ENCODE measurements at places on chromosomes 6 and 20.

- DNase-seq, result no peak
These were observed 38.3 kb downstream of the SNX3 start for GRCh38 chr6:108222504-108222903.

DNA sequence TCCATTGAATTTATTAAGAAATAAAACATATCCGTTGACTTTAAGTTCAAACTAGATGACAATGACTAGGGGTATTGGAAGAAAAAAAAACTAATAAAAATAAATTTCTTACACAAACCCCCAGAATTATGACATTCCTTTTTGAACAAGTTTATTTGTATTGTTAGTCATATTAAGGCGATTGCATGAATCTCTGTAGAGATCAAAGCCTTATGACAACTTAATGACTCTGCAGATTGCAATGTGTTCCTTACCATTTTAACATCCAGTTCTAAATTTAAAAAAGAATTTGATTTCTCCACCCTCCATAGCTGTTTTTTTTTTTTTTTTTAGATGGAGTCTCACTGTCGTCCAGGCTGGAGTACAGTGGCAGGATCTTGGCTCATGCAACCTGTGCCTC lies 189.8 kb upstream of the CEP162 start:
- DNase-seq, result peak; percentile 64

- no peak for DNase-seq
These were observed 708.8 kb downstream of the EYS start for GRCh38 chr6:64998204-64998603.

- DNase-seq, result no peak
These were observed 77.0 kb downstream of the CDH4 start for GRCh38 chr20:61328911-61329558.

- no peak for DNase-seq
These were observed 17.6 kb downstream of the SYTL3 start for GRCh38 chr6:158667360-158667981.

GRCh38 chr6:144006736-144007477 lies 1.2 kb downstream of the PLAGL1 start:
- DNase-seq, result no peak
